ENCODE measurements at places on chromosomes 11 and 22.

GRCh38 chr22:20494978-20495860 is at the start of gene KLHL22:
Gene KLHL22 (minus strand): TSS chr22:20495795. CDS start chr22:20489211, 6,584 bp downstream.
- DNase-seq: no peak

- DNase-seq: no peak
Measured at GRCh38 chr11:11505190-11505589, 116.6 kb downstream of the GALNT18 start.

- no peak for DNase-seq
Measured at GRCh38 chr11:133306019-133306418, 226.3 kb downstream of the OPCML start.

DNA sequence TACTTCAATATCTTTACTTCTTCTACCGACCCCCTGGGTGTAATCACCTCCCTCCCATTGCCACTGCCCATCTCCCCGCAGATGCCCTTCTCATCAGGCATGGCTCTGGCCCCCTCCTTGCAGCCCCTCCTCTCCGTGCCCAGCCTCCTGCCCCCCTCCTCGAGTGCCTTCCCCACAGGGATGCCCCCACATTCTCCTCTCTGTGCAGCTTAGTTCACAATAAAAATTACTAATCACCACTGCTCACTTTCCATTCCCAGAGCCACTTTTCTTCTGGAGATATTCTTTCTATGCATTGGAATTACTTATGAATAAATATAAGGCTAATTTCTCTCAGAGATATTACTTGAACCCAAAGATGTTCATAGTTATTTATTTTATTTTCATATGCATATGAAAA is 22.1 kb downstream of the IFITM10 start:
- no peak for DNase-seq

- no peak for DNase-seq
Measured at GRCh38 chr11:6505577-6506240, 8.6 kb downstream of the DNHD1 start.

GRCh38 chr11:73366953-73367352 is 9.2 kb upstream of the RELT start:
- DNase-seq: no peak

GRCh38 chr22:19870153-19871022 is 15.7 kb upstream of the GNB1L start:
- DNase-seq: no peak

- DNase-seq: no peak
Measured at GRCh38 chr11:4577761-4578160, 3.8 kb upstream of the OR52I2 start.

DNA sequence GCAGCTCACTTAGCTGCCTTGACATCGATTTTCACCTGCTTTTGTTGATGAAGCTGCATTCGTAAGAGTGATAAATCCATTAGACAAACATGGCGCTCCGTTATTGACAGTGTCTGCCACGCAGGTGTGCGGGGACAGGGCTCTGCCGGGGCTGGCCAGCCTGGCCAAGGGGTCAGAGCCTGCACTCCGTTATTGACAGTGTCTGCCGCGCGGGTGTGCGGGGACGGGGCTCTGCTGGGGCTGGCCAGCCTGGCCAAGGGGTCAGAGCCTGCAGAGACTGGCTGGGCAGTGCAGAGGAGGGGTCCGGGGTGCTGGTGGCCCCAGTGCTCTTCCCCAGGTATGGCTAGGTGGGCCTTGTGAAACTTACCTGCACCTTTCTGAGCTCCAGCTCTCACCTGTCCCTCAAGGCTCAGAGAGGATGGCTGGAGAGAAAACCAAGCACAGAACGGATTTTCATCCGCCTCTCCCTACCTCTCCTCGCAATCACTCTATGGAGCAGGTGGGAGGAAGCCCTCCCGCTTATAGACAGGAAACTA is 101.6 kb upstream of the B3GAT1 start:
- DNase-seq: no peak

DNA sequence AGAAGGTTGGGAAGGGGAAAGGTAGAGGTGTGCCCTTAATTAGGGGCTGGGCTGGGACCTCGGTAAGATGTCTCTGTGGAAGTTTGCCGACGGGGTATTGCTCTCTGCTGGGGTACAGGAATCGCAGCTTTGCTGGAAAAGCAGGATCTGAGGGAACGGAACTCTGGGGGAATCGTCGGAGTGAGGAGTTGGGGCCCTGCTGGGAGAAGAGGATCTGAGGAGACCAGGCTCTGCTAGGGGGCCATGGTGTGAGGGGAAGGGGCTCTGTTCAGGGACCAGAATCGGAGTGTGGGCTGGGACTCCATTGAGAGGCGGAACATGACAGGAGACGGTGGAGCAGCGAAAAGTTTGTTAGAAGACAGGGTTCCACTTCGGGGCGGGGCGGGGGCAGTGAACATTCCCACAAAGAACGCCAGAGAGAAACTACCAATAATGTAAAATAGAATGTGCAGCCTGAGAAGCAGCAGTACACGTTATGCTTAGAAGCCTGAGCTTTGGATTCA is 456 bp downstream of the AAMDC start:
- no peak for DNase-seq

- DNase-seq: no peak
Measured at GRCh38 chr22:35517769-35518530, 22.7 kb upstream of the RASD2 start.

- DNase-seq: peak; percentile 52
Measured at GRCh38 chr11:102341844-102342318, 5.1 kb upstream of the BIRC2 start.

- DNase-seq: no peak
Measured at GRCh38 chr11:9072626-9073176, 18.7 kb downstream of the SCUBE2 start.

DNA sequence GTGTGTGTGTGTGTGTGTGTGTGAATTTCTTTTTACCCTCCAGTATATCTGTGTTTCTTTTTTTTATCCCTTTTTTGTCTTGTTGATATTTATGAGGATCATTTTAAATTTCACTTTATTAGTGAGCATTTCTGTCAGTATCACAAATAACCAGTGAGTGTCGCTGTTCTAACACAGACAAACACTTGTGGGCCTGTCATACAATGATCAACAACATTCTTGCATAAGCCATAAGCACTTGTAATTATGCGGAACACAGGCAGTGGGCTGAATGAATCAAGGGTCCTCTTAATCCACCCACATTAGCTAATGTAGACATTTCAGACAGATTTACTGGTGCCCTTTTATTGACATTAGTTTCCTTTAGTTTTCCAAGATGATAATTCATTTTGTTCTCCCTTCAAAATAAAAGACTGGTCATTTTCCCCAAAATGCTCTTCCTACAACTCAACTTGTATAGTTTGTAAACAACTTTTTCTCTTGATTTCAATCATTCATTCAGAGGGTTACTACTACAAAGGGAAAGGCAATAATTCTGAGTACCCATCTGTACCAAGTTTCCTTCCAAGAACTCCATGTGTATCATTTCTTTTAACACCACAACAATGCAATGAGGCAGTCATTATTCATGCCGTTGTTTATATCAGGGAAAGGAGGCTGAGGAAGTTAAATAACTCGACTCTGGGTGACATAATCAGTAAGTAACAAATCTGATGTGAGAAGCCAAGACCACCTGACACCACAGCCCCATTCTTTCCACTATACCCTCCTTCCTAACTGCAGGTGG is 34.5 kb upstream of the ANO3 start:
- peak; percentile 29 for DNase-seq

DNA sequence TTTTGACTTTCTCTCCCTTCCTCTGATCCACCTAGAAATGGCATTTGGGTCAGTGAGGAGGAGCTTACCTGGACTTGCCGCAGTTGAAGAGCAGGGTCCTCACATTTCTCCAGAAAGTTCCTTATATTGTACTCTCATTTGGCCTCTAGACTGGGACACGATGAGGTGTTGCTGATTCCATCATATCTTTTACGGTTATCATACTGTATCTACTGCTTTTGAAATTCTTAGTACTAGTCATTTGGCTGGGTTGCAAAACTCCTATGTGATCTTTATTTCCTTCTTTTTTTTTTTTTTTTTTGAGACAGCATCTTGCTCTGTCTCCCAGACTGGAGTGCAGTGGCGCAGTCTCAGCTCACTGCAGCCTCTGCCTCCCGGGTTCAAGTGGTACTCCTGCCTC is 58.7 kb upstream of the FAM181B start:
- DNase-seq: no peak

DNA sequence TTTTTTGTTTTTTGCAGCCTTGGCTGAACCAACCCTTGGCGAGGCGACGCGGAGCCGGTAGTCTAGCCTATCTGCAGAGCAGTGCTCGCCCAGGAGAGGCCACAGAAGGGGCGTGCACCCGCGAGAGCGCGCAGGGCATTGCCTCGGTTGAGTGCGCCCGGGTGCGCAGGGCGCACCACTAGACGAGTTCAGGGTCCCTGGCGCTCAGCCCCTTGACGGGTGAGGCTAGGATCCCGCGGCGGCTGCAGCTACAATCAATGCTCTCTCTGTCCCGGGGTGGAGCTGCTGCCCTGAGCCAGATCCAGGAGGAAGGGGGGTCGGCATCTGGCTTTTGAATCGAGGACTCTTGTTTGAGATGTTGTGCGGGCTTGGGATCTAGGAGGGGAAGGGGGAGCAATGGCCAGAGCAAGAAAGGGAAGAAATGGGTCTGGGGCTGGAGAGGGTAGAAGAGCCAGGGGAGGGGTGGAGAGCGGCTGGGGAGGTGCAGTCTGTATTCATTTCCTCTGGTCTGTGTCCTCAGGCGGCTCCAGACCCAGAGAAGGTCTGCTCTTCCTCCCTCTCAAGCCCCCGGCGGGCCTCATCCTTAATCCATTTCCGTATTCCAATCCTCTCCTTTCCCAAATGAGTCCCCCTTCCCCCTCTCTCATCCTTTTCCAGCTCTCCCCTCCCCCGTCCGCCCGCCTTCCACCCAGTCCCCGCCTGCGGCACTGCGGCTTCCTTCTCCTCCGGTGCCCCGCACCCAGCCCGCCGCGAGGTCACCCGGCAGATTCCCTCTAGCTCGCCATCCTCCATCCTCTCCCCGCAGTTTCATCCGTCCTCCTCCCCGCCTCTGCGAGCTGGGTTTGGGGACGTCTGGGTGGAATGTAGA is 797 bp downstream of the THY1 start:
- DNase-seq: no peak

GRCh38 chr22:43917521-43917920 is 6.1 kb upstream of the PNPLA3 start:
- no peak for DNase-seq

DNA sequence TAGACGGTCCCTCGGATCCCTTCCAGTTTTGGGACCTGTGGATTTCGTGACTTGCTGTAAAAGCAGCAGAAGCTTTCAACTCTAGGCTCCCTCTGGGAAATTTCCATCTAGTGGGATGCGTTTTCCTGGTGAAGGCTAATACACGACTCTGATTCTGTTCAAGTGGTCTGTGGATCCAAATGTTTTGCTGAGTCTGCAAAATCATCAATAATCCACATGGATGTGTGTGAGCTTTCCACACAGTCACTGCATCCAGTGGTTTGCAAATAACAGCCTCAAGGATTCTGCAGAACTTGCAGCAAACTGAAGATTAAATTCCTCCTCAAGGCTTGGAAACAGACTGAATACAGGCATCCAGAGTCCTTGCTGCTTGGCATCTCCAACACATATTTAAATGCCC is 12.2 kb upstream of the DDB2 start:
- DNase-seq: no peak

- DNase-seq: no peak
Measured at GRCh38 chr11:111698852-111699559, 67.2 kb downstream of the PPP2R1B start.

DNA sequence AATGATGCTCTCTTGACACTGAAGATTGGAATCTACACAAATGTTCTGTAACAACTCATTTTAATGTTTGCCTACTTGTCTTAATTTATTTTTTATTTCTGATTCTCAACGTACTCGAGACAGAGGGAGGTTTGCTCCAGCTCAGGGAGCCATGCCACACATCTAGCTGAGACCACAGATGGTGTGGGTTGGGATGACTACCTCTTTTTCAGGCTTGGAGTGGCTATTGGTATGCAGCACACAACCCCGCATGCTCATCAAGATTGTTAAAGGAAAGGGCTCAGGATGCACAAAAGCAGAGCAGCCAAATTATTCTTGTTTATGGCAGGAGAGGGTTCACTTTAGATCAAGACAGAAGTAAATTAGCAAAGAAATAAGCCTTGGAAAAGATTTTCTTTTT is 424.5 kb downstream of the OPCML start:
- DNase-seq: no peak

DNA sequence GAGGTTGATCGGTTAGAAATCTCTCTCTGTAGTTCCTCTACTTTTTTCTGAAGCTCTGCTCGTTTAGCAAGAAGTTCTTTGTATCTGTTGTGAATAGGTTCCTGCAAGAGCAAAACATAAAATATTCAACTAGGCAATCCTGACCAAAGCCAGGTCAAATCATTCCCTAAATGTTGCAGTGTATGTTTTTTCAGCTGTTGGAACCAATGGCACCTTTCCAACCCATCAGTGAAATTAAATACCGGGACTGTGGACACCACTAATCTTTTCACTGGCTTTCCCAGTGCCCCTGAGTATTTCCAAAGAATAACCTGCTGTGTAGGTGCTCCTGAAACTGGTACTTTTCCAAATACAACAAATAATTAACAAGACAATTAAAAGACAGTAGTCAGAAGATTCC is 45.1 kb downstream of the CEP57 start:
- no peak for DNase-seq

DNA sequence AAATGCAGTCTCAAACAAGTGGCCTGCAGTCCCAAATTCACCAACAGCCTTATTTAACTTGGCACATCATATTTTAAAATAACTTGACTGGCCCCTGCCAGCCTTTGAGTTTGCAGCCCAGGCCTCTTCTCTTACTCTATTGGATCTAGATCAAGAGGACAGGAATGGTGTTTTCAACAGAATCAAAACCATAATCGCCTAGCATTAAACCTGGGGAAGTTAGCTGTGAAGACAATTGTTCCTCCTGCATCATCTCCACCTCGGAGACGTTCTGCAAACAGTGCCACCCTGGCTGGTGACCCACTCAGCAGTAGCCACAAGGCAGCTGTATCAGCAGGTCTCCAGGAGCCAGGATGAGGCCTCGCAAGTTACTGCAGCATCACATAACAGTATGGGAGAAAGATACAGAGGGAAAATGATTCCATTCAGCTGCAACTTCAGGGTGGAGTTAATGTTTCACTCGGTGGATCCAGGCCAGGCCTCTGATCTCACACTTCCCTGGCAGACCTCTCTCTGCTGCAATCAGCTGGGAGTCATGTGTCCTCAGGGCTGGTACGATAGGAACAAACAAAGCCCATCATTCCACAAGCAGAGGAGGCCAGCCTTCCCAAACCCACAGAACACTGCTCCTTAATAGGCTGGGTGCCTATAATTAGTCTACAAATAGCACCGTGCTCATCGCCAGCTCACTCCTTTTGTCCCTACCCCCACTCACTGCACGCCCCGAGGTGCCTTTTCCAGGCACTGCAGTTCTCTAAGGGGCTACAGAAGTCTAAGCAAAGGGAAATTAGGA is 18.6 kb upstream of the SCN2B start:
- peak; percentile 57 for DNase-seq

Data from NCI-H2081 treated with DMSO at 0.1 percent for 48 hours (cell line).